Transverse colon (tissue), 4 donors: ENCODE measurements at places on chromosomes 5 and 9. TPM values are rescaled to one million over a fixed set of nuclear protein-coding genes. Genes with fewer than 3 reads are reported as not detected.

GRCh38 chr9:84796404-84796803, 126.9 kb downstream of the NTRK2 start:
- no peak for DNase-seq

DNA sequence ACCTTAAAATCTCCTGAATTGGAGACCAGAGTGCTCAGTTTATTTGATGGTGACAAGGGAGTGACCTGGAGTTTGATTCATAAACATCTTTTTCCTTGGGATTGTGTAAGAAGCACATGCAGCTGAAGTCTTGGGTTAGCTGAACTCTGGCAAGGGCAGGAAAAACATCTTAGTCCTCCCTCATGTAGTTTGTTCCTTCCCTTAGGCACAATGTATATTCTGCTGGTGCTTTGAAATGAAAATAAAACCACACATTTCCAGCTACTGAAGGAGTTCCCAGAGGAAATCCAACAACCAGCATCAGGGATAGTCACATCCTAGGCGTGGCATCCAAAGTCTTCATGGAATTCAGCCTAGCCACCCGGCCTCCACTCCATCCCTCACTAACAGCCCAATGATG, 95.2 kb upstream of the PAPPA start:
- no peak for DNase-seq

OR1J2 gene
- not detected for total RNA-seq

LRRC19 gene
- 79.1 TPM for total RNA-seq

NR6A1 gene
- 13.4 TPM for total RNA-seq

GRCh38 chr9:113634596-113635515, 171.3 kb downstream of the RGS3 start:
- DNase-seq, result no peak

MFAP3 gene
- total RNA-seq, result 31.6 TPM

OLFM1 gene
- 4.0 TPM for total RNA-seq

GRCh38 chr5:117497601-117498000, 923.0 kb upstream of the SEMA6A start:
- DNase-seq, result no peak

DNA sequence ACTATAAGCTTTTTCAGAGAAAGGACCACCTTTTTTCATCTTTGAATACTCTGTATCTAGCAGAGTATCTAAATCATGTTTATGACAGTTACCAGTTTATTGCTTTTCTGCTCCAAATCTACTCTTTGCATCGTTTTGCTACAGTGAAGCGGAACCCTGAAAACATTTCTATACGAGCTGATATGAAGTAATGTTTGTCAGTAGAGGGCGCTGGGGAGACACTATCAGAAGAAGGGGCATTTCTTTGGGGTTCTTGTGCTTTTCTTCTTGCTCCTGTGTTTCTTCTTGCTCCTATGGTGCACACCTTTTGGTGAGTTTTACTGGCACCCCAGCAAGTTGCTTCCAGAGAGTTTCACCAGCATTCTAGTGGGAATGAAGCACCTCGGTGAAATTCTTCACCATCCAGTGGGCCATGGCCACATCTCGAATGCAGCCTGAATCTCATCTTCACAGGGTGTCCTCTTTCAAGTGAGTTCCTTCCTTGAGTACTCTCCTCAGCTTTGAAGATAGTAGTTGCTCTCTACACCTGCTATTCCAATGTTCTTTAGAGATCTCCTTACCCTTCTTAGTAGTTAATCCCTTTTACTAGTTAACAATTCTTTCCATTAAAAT, 98.4 kb downstream of the FGF1 start:
- no peak for DNase-seq

DNA sequence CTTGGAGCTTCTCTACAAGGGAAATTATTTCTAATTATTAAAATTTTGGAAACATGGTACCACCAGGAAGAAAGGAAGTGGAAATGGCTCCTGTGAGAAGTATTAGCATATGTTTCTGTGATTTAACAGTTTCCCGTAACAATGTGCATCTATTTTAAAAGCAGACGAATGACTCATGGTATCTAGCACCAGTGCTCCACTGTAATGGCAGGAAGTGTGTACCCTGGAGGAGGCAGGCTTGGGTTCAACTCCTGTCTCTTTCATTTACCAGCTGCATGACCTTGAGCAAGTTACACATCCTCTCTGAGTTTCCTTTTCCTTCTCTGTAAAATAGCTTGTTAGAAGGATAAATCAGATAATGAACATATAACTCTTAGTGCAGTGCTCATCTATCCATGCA, 41.0 kb upstream of the ANGPTL2 start:
- DNase-seq, result no peak

DNA sequence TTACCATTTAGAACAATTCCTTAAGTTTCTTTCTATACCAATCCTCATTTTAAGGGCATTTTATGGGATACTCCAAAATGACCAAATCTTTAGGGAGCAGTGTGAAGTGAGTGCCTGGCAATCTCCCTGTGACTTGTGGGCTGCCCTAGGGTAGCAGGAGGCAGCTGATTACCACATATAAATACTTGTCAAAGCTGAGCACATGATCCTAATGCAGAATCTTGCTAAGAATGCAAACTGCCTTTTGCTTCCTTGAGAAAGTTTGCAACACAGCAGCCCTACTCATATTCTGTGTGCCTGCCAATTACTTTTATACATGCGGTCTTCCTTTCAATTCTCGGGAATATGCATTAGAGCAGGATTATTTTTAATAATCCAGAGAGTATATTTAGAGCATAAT, 18.2 kb upstream of the NREP start:
- no peak for DNase-seq

GRCh38 chr5:19240170-19240569, 747.8 kb downstream of the CDH18 start:
- no peak for DNase-seq

- peak; percentile 72 for DNase-seq
These were observed at the start of gene MCIDAS for GRCh38 chr5:55226934-55227663. MCIDAS (minus strand) TSS chr5:55227315; CDS start chr5:55227138, 177 bp downstream.

GRCh38 chr9:121744002-121744686, 92.7 kb downstream of the DAB2IP start:
- DNase-seq, result peak; percentile 75

GPR150 gene
- 0.60 TPM for total RNA-seq

DNA sequence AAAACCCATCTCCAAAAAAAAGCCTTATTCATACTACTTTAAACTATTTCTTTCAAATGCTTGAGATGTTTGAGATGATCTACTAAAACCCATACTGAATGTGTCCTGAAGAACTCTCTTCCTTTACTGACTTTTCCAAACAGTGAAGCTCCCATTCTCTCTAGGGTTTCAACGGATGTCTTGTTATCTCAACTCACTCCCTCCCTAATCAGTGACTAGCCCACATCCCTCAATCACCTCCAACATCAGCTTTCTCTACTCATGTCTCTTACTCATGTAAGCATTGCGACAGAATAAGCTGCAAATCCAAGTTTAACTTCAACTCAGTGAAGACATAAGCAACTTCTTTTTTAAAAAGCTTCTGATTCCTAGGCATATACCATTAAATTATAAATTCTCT, 42.1 kb downstream of the WDR41 start:
- no peak for DNase-seq

- no peak for DNase-seq
These were observed 181.7 kb downstream of the KCTD16 start for GRCh38 chr5:144352330-144352729.

- DNase-seq, result no peak
These were observed 126.7 kb downstream of the ARSB start for GRCh38 chr5:78858364-78858763.

- DNase-seq, result no peak
These were observed 259.3 kb downstream of the ROR2 start for GRCh38 chr9:91690540-91691249.

FAM163B gene
- total RNA-seq, result not detected

SH3TC2 gene
- total RNA-seq, result not detected

- no peak for DNase-seq
These were observed 35.5 kb downstream of the MED10 start for GRCh38 chr5:6342689-6343315.

- DNase-seq, result no peak
These were observed 22.5 kb upstream of the ARL14EPL start for GRCh38 chr5:116009806-116010205.

DNA sequence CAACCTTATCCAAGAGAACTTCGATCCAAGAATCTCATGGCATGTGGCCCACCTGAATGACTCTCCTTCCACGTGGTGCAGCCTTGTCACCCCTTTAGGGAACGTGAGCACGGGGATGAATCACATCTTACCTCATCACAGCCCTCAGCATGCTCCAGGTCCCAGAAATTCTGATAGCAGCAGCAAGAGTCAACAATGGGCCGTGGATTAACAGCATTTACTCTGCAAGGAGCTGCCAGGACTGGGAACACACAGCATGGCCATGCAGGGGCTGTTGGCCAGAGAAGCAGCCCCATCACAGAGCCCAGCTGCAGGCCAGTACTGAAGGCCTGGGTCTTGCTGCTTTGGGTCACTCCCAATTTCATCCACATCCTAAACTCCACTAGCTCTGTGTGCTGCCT, 150.4 kb downstream of the C5orf15 start:
- no peak for DNase-seq

- no peak for DNase-seq
These were observed 895.5 kb upstream of the DMAC1 start for GRCh38 chr9:8694983-8695588.

SVEP1 gene
- total RNA-seq, result 26.8 TPM
